ENCODE measurements at places on chromosomes 4 and X.

DNA sequence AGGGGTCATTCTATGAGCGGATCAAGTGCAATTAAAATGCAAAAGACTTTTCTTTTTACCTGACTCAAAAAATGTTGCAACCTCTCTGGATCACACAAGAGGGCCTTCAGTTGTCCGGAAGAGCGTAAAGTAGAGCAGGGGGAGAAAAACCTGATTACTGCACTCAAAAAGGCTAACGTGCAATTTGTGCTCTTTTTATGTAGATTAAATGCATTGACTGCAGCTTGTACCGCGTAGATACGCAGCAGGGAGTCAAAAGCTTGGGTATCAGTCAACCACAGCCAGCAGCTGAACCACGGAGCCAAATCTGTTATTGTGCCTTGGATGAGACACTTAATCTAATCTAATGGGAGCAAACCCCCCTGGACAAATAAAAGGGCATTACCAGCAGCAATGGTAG lies 107.3 kb upstream of the RAI2 start:
- ATAC-seq, result no peak

GRCh38 chr4:183499389-183499788 lies 5.5 kb upstream of the ING2 start:
- ATAC-seq, result no peak

DNA sequence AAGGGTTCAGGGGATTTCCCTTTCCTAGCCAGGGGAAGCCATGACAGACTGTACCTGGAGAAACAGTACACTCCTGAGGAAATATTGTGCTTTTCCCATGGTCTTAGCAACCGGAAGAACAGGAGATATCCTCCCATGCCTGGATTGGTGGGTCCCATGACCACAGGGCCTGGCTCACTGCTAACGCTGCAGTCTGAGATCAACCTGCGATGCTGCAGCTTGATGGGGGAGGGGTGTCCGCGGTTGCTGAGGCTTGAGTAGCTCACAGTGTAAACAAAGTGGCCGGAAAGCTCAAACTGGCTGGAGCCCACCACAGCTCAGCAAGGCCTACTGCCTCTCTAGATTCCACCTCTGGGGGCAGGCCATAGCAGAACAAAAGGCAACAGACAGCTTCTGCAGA lies 819.5 kb downstream of the TECRL start:
- no peak for ATAC-seq

- no peak for ATAC-seq
Measured at GRCh38 chr4:10087152-10087791, 29.3 kb downstream of the WDR1 start.

DNA sequence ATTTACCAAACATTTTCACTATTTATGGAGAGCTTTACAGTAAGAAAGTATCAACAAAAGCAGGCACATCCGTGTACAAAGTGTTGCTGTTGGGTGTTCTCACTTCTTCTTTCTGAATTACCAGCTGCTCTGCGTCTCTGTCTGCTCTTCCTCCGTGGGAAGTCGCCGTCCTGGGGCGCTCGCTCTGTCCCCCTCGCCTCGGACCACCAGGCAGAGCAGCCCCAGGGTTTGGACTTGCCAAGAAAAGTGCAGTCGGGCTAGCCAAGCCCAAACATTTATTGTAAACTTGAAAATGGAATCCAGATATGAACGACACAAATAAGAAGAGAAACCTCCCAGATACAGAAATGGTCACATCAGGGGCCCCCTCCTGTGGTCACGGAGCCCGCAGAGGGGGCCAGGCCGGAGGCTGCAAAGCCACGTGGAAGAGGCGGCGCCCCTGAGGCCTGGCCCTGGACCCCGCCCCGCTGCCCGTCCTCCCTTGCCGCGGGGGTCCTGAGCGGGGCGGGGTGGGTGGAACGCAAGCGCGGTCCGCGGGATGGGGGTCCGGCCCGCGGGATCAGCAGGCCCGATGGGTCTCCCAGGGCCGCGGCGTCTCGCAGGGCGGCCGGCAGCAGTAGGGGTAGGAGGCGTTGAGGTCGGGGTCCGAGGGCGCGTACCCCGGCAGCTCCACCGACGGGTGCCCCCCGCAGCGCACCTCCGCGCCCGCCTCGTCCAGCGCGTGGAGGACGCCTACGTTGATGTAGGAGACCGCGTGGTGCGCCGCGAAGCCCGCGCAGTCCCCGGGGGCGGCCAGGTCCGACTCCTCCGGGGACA lies 1.5 kb downstream of the TMEM271 start:
- ATAC-seq, result no peak

GRCh38 chr4:184419976-184420375 lies 54.4 kb downstream of the IRF2 start:
- ATAC-seq, result no peak

DNA sequence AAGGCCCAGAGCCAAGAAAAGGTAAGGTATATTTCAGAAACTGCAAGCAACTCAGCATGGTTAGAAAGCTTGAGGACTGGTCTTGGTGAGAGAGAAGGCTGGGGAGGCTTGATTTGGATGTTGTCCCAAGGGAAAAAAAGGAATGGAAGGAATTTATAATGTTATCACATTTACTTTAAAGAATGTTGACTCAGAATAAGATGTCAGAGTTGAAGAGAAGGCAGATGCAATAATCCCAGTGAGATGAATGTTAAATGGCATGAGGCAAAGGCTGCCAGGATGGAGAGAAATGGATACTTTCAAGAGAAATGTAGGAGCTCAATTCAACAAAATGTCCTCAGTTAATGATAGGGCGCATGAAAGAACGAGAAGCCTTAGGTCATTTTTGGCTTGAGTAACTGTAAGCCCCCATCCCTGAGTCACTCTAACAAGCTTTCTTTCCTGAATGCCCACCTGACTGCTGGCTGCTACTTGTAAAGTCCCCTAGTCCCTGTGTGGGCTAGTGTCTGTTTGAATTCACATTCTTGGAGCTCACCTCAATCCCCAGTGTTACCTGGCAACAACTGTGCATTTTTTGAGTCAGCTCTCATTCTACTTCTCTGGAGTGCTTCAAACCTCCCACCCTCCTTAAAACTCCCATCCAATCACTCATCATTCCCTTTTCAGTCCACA lies 103.0 kb upstream of the TAPT1 start:
- ATAC-seq, result no peak

- ATAC-seq, result no peak
Measured at GRCh38 chrX:107658660-107659059, 30.4 kb downstream of the PRPS1 start.

DNA sequence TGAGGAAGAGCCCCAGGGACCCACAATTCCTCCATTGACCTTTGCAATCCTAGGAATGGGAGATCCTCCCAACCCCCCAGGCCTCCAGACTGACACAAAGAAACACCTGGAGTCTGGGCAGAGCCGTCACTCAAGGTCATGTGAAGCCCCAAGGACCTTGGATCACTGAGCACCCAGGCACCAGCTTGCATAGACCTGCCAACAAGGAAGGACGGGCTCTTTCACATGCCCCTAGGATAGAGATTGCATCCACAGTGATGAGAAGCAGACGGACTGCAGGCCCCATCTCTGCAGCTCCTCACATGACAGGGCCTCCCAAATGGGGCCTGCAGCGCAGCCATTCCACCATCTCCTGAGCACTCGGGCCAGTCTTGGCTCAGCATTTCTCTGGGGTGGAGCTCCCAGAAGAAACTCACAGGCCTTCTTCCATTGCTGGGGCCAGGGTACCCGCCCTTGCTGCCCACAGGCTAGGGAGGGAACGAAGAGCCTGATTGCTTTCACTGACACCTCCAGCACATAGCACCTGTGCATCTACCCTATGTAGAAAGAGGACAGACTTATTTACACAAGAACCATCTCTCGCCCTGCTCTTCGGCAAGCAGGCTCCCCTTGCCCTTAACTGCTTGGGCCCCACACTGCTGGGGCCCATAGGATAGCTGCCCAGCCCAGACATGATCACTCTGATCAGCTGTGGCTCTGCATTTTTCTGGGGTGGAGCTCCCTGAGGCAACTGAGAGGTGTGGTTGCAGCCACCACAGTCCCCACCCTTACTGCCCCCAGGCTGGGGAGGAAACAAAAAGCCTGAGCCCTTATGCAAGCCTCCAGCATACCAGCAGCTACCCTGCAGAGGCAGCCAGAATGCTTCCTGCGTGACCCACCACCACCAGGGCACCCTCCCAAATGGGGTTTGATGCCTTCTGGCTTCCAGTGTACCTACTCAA lies 185.7 kb upstream of the ZCCHC13 start:
- ATAC-seq, result no peak

DNA sequence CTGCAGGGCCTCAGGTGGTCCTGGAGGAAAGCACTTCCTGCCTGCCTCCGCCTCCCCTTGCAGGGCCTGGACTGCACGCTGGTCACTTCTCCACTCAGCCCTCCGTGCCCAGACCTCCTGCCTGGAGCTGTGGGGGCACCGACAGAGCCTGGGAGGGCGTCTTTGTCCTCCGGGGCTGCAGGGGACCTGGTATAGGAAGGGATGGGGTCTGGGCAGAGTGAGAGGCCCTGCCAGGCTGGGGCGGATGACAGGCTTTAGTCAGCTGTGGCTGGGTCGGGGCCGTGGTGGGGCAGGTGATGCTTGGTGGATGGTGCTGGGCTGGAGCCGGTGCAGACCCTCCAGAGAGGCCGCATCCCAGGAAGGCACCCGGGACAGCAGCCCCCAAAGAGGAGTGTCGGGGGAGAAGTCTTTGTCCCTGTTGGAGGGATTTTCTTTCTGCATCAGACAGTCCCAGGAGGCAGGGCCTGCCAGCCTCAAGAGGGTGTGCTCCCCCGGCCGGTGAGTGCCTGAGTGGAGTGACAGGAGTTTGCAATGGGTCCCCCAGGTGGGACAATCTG lies 1.3 kb downstream of the DOK7 start:
- no peak for ATAC-seq

GRCh38 chr4:8703401-8703696 lies 110.8 kb downstream of the CPZ start:
- ATAC-seq, result no peak

- no peak for ATAC-seq
Measured at GRCh38 chrX:13994536-13995080, 35.1 kb downstream of the GEMIN8 start.

- ATAC-seq, result no peak
Measured at GRCh38 chr4:6710282-6710681, 617 bp upstream of the MRFAP1L1 start.

DNA sequence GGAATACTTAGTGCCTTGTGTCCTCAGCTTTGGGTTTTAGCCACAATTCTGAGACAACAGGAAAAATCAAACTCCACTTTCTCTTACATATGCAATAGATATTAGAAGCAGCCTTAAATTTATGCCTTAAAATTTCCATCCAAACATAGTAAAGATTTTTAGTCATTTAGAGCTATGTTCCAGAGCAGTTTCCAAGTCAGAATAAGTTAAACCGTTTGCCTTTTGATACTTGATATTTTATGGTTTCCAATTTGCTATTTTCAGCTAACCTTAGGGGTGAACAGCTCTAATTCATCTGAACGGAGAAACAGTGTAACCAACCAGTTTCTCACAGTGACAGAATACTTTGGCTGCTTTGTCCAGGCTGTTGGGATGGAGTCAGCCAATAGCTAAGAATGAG lies 125.8 kb upstream of the RXFP1 start:
- ATAC-seq, result no peak

- ATAC-seq, result peak; percentile 64
Measured at GRCh38 chr4:86934771-86935565, at the start of gene AFF1. Gene AFF1 (plus strand): TSS chr4:86935011. CDS start chr4:86948534, 13,523 bp downstream.

DNA sequence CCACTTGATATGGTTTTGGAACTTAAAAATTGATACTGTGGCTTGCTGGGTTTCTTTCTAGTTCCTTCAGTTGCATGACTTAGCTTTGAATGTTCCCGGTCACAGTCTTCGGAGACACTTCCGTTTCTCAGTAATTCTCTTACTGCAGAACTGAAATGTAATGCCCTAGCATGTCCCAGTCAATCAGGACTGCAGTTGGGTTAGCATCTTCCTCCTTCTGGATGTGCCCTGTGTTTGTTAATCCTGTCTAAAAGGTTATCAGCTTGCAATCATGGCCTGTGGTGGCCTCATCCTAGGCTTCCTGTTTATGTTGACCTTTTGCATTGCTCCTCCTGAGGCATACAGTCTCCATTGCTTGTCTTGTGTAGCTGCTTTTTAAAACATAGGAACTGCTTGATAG lies 275.9 kb downstream of the ARHGAP10 start:
- ATAC-seq, result no peak

- ATAC-seq, result no peak
Measured at GRCh38 chr4:176864238-176864637, 71.5 kb upstream of the VEGFC start.

GRCh38 chr4:187289371-187289770 lies 565.7 kb upstream of the FAT1 start:
- ATAC-seq, result no peak

- no peak for ATAC-seq
Measured at GRCh38 chrX:49844611-49845010, 15.5 kb downstream of the PAGE4 start.

DNA sequence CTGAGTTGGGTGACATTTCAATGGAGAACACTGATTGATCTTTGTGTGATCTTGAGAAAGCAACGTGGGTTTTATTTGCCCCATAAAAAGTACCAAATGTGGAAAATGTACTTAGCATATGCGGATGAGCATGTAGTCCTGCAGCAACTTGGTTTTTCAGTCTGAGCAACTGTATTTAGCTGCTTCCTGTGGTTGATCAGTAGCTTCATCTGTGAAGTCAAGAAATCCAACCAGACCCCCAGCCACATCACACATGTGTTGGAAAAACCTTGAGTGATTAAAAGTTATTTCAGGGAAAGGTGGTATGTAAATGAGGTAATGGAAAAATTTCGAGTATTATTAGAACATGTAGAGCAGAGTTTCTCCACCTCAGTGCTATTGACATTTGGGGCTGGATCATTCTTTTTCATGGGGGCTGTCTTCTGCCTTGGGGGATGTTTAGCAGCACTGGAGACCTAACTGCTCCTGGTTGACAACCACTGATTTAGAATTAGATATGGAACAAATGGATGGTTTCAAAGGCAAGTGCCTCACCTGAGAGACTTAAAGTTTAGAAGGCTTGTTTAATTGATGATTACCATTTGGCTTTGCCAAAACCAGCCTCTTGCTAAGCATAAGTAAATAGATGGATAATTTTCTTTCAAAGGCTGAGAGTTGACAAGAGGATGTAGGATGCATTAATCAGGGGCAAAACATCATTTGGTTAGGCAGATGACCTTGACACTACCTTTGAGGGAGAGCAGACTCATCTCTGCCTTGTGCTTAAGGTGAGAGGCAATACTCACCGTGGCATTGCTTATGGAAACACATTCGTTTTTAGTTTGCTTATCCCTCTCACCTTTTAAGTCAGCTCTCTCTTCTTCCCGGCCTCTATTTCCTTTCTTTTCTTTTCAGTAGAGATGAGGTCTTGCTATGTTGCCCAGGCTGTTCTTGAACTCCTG lies 193.0 kb upstream of the RPS6KA3 start:
- ATAC-seq, result peak; percentile 44

DNA sequence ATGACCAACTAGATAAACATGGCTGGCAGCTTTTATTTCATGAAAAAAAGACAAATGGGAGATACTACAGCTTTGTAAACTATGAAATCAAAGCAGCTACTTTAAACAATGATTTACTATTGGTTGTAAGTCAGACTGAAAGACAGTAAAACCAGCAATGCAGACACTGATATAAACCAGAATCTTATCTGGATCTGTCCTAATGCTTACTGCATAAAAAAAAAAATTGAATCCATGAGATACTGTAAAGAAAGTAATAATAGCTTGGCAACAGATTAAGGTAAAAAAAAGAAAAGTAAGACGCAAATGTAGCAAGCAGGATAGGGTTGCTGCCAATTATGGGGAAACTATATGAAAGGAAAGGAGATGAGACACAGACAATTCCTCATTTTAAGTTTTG lies 7.3 kb downstream of the LCORL start:
- no peak for ATAC-seq

- ATAC-seq, result no peak
Measured at GRCh38 chr4:8856835-8857621, 14.6 kb downstream of the HMX1 start.

GRCh38 chrX:18833071-18833731 lies 125.8 kb downstream of the PPEF1 start:
- ATAC-seq, result no peak
